Left ventricle myocardium inferior (tissue), 1 donor: ENCODE measurements at places on chromosomes 6 and 20. TPM values are rescaled to one million over a fixed set of nuclear protein-coding genes. Genes with fewer than 3 reads are reported as not detected.

GRCh38 chr6:30066082-30066481 lies 916 bp upstream of the PPP1R11 start:
- DNase-seq, result no peak

- DNase-seq, result peak; percentile 40
Observed at GRCh38 chr6:44128020-44128917, 915 bp downstream of the TMEM63B start.

GRCh38 chr6:135314543-135314942 lies 133.4 kb downstream of the MYB start:
- DNase-seq, result no peak

- no peak for DNase-seq
Observed at GRCh38 chr20:48694381-48694865, 133.4 kb downstream of the PREX1 start.

DNA sequence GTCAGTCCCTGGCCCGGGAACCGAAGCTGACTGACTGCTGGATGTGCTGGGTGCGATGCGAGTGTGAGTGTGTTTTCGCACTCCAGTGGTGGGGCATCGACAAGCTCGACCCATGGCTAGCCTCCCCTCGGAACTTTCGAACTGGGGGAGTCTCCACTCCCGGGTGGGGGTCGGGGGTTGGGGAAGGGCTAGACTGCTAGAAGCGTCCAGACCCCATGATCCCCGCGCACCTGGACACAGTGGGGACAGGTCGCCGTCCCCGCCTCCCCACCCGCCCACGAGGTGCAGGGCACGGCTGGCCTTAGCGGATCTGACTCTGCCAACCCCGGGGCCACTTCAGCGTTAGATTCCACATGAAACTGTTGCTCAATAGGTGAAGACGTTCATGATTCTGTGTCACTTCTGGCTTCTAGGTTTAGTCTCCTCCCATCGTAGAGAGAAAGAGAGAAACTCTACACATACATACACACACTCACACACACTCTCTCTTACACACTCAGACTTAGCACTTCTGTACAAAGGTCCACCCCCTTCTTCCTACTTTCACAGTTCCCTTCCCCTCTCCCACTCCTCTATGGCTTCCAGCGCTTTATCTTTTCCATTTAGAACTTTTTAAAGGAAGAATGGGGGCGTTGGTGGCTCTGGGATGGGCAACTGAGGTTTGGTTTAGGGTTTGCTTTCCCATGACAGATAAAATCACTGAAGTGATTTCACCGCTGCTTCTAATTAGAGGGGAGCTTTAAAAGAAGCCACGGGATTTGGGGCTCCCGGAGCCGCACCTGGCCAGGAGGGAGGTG lies 5.1 kb upstream of the TFAP2A start:
- no peak for DNase-seq

GRCh38 chr6:152981989-152982903 lies 595 bp downstream of the FBXO5 start:
- no peak for DNase-seq

DNA sequence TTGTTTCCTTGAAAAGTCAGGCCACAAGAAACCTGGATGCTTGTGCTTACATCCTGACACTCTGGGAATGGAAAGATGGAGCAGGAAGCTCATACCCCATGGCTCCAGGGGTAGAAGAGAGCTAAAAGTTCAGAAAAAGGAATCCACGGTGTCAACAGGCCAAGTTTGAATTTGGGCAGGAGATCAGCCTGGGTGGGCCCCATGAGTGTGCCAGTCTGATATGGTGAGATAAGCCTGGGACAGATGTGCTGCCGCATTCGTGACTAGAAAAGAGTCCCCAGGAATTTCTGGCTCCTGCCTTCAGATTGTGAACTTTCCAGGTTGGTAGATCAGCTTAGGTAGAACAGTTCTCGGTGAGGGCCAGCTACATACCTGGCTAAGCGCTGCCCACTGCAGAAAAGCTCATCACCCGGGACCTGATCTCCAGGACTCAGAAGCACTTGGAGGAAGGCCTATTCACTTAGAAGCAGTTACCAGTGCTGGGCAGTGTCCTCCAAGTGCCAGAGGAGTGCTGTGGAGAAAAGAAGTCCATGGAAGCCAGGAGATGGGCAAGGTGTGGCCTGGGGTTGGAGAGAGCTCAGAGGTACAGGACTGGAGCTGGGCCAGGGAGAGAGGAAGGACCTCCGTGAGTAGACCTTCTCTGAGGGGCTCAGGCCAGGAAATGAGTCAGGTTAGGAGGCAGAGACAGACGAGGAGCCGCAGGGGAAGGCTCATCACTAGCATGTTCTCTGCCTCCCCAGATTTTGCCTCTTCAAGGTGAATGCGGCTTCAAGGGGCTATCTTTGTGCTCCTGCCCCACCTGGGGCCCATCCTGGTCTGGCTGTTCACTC lies at the start of gene TSPO2:
TSS of gene TSPO2 (plus strand) at position 242 of the 830 bp plus-strand sequence. CDS start at position 761, 519 bp downstream.
- DNase-seq, result no peak

The C20orf144 gene
- total RNA-seq, result not detected
